ENCODE measurements at places on chromosomes 3 and 15.

DNA sequence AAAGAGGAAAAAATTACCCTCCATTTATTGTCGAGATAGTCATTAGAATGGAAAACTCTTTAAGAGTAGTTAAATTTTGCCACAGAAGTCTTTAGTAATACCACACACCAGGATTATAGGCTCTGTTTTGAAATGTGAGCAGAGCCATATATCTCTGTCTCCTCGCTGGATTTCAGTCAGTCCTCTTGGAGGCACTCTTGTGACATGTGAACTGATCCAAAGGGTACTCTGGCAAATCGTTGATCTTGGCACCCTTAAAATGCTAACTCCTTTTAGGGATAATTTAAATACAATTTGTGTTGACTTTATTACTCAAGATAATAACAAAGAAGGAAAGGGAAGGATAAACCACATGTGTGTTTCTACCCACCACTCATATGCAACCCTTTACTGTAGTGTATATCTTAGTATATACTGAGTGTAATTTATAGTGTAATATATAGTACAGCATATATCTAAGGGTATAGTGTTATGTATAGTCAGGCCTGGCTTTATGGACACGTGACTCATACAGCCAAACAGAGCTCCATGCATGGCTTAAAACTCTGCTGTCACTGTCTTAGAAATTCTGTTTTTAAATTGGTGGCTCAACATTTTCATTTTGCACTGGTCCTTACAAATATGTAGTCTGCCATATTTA lies 12.3 kb upstream of the KPNA4 start:
- no peak for DNase-seq

DNA sequence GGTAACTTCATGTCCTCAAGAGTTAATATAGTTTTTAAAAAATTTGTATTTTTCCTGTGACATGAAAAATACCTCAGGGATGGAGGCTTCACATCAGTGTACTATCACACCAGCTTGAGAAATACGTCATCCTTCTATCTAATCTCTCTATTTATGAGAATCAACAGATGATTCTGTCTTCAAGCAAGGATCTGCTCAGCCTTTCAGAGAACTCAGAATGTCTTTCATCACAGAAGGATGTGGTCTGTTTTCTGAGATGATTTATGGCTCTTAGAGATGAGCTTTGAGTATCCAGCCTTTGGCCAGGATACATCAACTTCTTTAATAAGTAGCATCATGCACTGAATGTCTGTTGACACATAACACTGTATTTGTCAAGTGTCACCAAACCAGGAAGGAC lies 193.9 kb downstream of the DTWD1 start:
- DNase-seq: no peak

DNA sequence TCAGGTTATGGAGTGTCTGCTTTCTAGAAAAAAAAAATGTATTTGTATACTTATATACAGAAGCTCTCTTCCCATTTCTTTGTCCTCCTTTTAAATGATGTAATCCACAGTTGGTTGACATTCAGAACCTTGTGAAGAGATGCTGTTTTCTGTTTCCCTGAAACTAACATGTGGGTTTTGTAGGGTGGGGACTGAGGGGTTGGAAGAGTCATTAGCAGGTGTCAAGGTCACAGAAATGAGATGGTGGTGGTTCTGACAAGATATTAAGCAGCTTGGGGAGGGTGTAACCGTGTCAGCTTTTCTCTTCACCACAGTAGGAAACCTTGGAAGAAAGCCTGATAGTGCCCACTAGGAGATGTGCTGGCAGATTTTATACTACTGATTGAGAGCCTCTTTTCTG lies 2.4 kb downstream of the RASA2 start:
- peak; percentile 72 for DNase-seq

DNA sequence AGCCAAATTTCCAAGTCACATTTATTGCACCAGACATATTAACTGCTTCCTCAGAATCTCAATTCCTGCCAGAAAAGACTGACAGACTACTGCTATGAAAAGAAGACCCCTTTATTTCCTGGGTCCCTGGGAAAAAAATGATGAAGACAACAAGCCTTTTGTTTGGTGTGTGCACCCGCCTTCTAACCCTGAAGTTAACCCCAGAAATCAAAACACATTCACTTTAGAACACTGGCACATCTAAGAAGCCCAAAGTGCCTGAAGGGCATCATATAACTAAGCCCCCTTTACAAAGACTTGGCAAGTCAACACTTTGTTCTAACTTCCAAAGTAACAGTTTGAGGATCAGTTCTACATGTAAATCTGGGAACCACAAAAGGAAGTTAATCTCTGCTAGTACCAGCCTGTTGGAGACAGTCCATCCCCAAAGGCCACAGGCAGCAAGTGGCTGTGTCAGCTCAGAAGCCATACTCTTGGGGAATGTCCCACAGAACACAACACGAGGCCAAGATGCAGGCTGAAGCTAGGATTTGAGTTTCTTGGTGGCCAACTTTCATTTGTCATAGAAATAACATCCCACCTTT lies 16.3 kb upstream of the ATP1B3 start:
- no peak for DNase-seq

GRCh38 chr3:45993421-45994027 lies 2.1 kb downstream of the FYCO1 start:
- DNase-seq: no peak

GRCh38 chr3:133192967-133193366 lies 154.8 kb downstream of the TMEM108 start:
- DNase-seq: no peak

- DNase-seq: no peak
Observed at GRCh38 chr3:64467255-64467944, 220.4 kb downstream of the ADAMTS9 start.

- DNase-seq: no peak
Observed at GRCh38 chr15:65812916-65813315, 20.8 kb upstream of the DENND4A start.

GRCh38 chr3:25849091-25849490 lies 59.2 kb downstream of the OXSM start:
- DNase-seq: no peak

DNA sequence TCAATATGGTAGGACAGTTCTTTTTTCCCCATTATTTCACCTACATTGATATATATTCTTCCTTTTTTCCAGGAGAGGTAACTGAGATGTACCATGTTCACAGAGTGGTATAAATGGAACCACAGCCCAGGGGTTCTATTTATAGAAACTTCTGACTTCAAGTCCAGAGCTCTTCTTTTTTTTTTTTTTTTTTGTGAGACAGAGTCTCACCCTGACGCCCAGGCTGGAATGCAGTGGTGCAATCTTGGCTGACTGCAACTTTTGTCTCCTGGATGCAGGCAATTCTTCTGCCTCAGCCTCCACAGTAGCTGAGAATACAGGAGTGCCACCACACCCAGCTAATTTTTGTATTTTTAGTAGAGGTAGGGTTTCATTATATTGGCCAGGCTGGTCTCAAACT lies 267.1 kb upstream of the TPRG1 start:
- DNase-seq: no peak

- DNase-seq: no peak
Observed at GRCh38 chr3:194879991-194880939, 194.6 kb downstream of the FAM43A start.

GRCh38 chr3:10883478-10884234 lies 67.6 kb downstream of the SLC6A11 start:
- DNase-seq: no peak
